ENCODE measurements at places on chromosomes 4 and X.

DNA sequence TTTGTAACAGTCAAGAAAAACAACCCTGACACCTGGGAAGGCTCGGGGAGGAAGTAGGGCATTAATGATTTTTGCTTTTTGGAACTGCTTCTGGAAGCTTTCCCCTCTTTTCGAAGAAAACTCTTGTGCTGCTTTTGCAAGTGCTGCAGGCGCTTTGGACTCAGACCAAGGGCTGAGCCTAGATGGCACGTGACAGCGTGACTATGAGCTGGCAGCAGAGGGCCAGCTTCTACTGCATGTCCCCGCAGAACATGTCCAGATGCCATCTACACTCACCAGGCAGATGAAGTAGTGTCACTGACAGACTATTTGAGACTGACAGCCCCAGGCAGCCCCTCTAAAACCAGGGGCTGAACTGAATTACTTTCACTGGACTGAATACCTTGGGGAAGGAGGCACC lies 6.2 kb downstream of the NR0B1 start:
- DNase-seq, result no peak

GRCh38 chrX:65136424-65136823 lies 160.2 kb upstream of the ZC4H2 start:
- DNase-seq, result no peak

GRCh38 chr4:147683188-147683591 lies 773 bp downstream of the PRMT9 start:
- DNase-seq, result no peak

DNA sequence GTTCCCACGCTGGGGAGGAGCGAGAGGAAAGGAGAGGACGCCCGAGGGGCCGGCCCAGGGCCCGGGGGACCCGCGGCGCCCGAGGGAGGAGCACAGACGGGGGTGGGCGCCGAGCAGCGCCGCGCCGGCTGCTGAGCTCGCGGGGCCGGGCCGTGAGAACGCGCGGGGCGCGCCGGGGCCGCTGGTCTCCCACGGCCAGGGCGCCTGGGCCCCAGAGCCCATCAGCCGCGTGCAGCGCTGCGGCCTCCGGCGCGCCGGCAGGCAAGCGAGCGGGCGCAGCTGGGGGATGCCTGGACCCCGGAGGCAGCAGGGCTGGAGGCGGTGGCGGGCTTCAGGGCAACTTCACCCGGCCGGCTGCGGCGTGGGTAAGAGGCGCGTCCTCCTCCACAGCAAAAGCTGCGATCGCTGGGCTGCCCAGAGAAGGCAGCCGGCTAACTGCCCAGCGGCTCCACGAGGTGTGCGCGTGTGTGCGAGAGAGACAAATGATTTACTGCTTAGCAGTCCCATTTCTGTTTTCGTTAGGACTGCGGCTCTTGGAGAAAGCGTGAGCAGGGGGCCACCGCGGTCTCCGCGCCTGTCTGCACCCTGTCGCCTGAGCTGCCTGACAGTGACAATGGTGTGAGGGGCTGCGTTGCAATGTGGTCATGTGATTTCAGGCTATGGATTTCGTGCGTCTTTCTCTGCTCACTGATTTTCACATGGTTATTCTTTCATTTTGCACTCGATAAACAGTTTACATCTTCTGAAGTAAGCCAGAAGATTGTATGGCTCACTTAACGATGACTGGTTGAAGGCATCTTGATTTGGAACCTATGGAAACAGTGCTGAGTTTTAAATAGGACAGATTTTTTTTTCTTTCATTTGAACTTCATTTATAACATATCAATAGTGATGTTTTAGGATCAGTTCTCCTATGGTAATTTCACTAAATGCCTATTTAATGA lies 1.2 kb downstream of the GUCY1A1 start:
- DNase-seq, result peak; percentile 46

- DNase-seq, result no peak
Measured at GRCh38 chr4:154497889-154498288, 6.3 kb upstream of the DCHS2 start.

DNA sequence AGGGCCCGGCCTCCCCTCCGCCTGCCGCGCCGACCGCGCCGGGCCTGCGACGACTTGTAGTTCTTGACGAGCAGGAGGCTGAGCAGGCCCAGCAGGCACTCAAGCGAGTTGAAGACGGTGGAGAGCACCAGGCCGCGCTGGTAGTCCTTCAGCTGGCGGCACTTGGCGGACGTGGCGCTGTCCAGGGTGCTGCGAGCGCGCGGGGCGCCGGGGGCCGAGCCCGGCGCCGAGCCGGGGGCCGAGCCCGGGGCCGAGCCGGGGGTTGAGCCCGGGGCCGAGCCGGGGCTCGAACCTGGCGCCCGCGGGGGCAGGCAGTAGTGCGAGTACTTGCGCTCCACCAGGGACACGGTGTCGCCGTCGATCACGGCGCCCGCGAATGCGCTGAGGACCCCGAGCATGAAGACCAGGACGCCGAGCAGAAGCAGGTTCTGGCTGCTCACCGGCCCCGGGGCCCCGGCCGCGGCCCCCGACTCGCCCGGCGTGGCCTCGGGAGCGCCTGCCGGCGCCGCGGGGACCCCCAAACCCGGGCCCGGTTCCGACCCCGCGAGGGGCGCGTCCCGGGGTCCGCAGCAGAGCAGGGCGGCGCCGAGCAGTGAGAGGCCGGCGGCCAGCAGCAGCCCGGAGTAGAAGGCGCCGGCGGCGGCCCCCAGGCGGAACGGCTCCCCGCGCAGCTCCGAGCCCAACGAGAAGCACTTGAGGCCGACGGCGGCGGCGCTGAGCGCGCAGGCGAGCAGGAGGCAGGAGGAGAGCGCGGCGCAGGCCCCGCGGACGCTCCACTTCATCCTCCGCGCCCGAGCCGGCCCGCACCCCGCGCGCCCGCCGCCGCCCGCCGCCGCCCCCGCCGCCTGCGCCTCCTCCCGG lies 584 bp downstream of the TMEM271 start:
- DNase-seq, result peak; percentile 41

DNA sequence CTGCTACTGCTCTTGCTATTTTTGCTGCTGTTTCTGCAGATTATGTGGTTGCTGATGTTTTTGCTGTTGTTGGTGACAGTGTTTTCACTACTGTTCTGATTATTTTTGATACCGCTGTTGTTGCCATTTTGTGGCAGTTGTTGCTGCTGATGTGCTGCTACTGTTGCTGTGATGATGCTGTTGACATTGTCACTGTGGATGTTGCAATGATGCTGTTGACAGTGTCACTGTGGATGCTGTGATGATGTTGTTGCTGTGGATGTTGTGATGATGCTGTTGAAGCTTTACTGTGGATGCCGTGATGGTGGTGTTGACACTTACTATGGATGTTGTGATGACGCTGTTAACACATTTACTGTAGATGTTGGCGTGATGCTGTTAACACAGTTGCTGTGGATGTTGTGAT lies 180.3 kb downstream of the EVC2 start:
- DNase-seq, result no peak

DNA sequence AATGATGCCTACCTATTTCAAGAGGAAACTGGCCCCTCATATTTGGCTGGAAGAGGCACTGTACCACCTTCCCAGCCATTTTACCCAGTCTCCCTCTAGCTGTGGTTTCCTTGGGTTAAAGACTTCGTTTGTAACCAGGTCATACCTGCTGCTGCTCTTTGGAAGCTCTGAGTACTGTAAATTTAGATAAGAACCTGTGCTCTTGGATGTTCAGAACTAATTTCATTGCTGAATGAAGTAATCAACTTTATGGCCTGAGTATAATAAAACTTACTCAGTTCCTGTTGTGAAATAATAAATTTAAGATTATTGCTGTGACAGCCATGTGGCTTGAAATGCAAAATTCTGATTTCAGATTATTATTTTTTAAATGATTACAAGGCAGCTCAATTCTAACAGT lies 12.2 kb downstream of the MTTP start:
- DNase-seq, result no peak

- no peak for DNase-seq
Measured at GRCh38 chr4:62510228-62510627, 1310.1 kb downstream of the ADGRL3 start.

DNA sequence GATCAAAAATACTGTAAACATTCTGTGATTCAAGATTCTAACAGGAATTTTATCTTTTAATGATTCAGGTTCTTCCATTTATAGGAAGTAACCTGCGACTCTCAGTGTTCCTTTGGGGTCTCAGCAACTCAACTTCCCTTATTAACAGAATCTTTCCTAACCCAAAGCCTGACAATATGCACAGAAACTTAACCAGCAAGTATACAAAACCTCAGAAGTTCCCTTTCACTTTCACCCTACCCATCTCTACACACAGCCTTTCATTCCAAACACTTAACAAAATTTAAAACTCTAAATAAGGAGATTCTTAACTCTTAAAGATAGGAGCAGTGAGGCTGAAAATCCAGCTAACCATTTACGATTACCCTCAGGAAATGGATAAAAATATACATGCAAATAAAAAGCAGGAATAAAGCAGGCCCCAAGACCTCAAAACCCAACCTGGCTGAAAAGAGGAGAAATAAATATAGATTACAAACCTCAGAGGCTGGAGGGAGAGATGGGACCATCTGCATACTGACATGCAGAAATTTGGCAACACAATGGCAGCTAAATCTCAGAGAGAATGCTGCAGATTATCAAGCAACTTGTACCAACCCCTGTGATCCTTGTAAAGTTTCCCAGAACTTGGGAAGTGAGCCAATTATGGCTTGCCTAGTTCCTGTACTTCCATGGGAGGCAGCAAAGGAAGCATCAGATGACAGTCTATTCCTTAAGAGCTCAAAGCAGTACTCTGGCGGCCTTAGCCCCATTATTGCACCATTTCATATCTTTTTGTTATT lies 101.0 kb downstream of the ATP11C start:
- peak; percentile 1 for DNase-seq

- no peak for DNase-seq
Measured at GRCh38 chrX:12496343-12496742, 294.9 kb upstream of the PRPS2 start.

DNA sequence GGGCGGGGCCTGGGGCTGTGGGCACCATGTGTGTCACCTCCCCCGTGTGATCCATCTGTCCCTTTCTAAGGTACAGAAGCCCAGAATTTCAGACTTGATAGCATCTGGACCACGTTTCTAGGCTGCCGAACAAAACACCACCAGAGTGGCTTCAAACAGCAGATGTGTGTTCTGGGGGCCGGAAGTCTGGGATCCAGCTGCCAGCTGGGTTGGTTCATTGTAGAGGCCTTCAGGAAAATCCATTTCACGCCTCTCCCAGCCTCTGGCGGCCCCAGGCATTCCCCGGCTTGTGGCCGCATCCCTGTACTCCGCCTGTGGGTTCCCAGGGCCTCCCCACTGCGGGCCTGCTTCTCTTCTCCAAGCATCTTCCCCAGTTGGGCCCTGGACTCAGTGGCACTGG lies 39.6 kb upstream of the GPR78 start:
- DNase-seq, result no peak

- peak; percentile 10 for DNase-seq
Measured at GRCh38 chr4:4606321-4606720, 64.5 kb upstream of the STX18 start.

- no peak for DNase-seq
Measured at GRCh38 chr4:153791746-153792617, 3.1 kb upstream of the SFRP2 start.

DNA sequence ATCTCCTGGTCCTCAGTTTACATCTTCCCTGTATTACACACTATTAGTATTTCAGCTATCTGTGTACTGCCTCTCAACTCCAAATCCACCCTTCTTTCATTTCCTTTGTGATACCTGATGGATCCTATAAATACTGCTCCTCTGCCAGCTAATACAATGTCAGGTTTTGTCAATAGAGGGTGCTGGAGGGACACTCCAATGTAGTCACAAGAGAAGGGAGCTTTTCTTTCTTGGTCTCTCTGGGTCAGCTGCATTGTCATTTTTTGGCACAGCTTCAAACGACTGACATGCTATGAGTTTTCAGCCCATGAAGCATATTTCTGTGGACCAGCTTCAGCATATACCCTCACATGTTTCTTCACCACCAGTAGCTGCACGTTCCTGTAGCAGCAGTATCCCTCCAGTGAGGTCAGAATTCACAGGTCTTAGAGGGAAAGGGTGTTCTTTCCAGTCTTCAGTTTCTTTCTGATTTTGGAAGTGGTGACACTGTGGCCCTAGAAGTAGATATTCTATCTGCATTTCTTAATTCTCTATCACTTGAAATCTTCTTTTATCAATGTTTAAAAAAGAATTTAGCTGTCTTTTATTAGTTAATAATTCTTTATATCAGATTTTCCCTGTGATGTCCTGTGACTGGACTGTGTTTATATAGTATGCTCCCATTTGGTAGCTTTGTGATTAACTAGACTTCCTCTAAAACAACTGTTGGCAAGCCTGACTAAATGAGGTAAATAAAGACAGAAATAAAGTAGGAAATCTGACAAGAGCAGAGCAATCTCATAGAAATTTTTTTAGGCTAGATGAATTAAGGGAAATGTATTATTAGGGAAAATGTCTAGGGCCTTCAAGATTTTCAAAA lies 60.6 kb downstream of the GABRA2 start:
- DNase-seq, result peak; percentile 57

- no peak for DNase-seq
Measured at GRCh38 chr4:145984563-145984962, 45.9 kb upstream of the ZNF827 start.

GRCh38 chr4:170091069-170091696 lies 1.4 kb upstream of the AADAT start:
- DNase-seq, result no peak

- no peak for DNase-seq
Measured at GRCh38 chrX:79270401-79270800, 96.7 kb downstream of the ITM2A start.

DNA sequence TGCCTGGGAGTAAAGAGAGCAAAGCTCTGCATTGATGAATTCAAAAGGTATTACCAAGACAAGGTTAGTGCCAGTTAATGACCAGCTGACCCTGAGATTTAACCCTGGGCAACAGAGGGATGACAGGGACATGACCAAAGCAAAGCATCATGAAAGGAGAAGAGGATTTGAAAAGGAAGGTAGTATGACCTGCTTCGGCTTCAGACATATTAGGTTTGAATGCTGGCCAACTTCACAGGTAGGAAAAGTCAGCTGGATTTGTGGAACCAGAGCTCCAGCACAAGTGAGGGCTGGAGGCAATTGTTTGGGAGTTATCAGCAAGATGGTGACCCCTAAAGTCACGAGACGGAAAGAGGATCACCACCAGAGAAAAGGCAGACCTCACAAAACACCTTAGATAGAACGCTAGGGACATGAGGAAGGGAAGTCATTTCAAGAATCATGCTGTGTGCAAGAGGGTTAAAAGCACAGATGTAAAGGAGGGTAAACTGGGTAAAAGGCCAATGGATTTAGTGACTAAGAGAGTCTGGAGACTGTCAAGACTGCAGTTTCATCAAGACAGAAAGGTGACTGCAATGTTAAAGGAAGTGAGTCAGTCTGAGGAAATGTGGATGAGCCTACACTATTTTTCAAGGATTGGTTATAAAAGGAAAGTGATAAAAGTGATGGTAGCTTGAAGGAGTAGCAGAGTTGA lies 45.6 kb downstream of the SH3RF1 start:
- DNase-seq, result peak; percentile 69

DNA sequence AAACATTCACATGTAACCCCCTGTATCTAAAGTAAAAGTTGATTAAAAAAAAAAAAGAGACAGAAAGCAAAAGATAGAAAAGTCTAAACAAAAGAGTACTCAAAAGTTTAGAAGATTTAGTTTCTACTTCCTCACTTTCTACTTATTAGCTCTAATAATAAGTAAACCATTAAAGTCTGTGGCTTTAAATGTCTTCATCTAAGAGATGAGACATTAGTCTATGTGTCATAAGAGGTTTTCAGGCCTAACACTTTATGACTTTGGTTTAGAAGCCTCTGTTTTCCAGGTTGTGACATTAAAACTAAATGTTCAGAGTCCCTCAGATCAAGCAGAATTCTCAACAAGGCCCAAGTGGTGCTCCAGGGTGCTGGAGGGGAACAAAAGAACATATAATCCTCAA lies 42.2 kb upstream of the GUCY1A1 start:
- DNase-seq, result no peak

- no peak for DNase-seq
Measured at GRCh38 chrX:3299636-3300035, 46.8 kb downstream of the MXRA5 start.

All from urothelium cell line (cell line).